Activated CD4-positive, alpha-beta T cell treated with anti-CD3 and anti-CD28 coated beads, Interleukin-2, amount 50 U/mL, for 4 hours (primary cell): ENCODE measurements at places on chromosomes 11 and 22.

- no peak for DNase-seq
Observed at GRCh38 chr11:2590131-2590964, 109.4 kb downstream of the KCNQ1OT1 start.

DNA sequence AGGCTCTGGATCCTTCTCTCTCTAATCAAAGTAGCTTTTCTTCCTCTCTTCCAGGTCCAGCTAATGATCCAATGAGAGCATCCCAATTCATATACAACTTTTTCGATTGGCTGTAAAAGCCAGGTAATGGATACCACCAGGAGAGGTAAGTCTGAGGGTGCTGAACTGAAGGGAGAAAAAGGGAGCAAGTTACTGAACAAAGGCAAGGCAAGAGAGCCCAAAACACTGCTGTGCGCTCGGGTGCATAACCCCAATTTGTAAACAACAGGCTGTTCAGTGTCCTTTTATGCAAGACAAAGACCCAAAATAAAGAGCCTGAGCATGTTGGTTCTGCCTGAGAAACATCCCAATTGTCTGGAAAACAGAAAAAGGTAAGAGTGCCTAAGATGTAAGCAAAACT, 260.1 kb downstream of the DCDC1 start:
- DNase-seq: no peak

- no peak for DNase-seq
Observed at GRCh38 chr11:131691181-131692041, 321.0 kb downstream of the NTM start.

DNA sequence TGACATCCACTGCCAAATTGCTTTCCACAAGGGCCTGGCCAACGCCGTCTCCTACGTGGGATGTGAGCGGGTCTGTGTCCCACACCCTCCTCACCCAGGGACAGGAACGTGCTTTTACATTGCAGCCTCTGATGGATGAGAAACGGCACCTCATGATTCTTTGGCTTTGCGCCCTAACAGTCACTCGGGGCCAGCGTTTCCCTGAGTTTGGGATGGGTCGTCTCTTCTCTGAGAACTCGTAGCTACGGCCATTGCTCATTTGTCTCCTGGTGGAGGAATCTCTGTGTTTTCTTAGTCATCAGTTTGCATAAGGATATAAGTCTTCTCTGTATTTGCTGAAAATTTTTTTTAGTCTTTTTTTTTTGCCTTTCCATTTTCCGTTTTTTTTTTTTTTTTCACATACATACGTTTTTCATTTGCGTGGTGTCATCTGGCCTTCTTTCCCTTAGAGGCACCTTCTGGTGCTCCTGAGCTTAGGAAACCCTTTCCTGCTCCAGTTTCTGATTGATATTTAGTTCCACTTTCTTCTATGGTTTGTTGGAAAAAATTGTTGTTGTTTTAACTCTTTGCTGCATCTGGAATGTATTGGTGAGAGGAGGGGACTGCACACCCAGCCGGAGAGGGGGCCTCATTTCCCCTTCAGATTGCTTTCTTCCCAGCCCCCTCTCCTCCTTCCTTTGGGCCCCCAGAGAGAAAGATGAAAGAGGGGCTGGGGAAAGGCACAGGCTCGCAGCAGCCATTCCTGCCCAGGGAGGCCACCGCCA, 12.0 kb downstream of the TNNT3 start:
- no peak for DNase-seq

- no peak for DNase-seq
Observed at GRCh38 chr11:15148169-15148568, 33.4 kb downstream of the INSC start.

DNA sequence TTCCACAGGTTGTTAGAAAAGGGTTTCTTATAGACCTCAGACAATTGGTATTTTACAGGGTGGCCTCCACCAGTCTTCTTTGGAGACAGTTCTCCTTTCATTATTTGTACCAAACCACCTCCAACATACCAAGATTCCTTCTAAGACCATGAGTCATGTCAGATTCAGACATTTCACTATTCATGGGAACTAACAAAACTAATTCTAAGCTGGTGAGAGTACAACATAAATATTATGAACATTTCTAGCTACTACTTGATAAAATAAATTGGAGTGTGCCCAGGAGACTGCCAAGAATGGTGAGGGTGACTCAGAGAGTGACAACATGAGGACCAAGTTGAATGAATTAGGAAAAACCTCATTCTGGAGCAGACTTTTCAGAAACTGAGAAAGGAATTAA, 494.6 kb upstream of the LRRC4C start:
- DNase-seq: no peak

- DNase-seq: no peak
Observed at GRCh38 chr22:35995772-35996171, 32.9 kb downstream of the RBFOX2 start.

- DNase-seq: no peak
Observed at GRCh38 chr22:32752326-32752725, 49.2 kb upstream of the TIMP3 start.

GRCh38 chr11:16195651-16196050, 160.7 kb downstream of the SOX6 start:
- DNase-seq: no peak
